ENCODE measurements at places on chromosomes 1 and 21.

GRCh38 chr1:54547601-54548388, at the start of gene ACOT11:
Gene ACOT11 (plus strand): TSS chr1:54548228. CDS start chr1:54548310, 82 bp downstream.
- DNase-seq, result no peak

GRCh38 chr1:203898458-203899352, 37.3 kb downstream of the SNRPE start:
- DNase-seq, result no peak

- no peak for DNase-seq
These were observed 38.9 kb downstream of the ALG14 start for GRCh38 chr1:95033843-95034242.

- DNase-seq, result no peak
These were observed 97.6 kb downstream of the APP start for GRCh38 chr21:26072666-26073615.

- no peak for DNase-seq
These were observed 2.2 kb upstream of the CLCA2 start for GRCh38 chr1:86421601-86422280.

DNA sequence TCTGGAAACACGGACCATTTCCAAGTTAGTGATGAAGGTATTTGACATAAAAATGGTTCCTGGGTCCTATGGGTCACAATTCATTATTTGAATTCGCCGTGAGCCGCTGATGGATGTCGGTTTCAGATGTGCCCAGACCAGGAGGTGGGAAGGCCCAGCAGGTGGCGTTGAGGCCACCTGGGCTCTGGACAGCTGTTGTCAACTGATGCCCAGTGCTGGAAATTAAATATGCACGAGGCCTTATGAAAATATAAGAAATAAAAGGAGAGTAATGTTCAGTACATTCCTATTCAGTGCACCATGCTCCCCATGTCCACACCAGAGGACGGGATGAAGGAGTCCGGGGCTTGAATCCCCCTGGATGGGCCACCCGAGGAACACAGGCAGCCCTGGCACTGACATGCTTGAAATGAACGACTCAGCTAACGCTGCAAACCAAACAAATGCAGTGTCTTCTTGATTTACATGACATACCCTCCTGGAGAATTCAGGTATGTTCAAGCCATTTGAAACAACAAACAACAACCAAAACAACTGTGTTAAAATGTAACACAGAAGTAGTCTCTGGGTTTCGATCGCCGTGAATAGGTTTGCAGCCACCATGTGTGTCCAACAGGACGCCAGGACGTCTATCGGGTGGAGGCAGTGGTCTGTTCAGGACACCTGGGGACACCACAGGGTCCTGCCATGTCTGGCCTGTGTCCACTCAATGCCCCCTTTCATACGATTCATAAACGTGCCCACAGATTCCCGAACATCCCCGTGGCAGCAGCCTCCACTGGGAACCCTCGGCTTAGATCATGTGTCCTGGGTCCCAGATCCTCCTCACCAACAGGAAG, 6.1 kb downstream of the TFF3 start:
- no peak for DNase-seq

GRCh38 chr1:74343216-74343615, 108.0 kb downstream of the TNNI3K start:
- no peak for DNase-seq

GRCh38 chr1:244995602-244996400, 131.5 kb upstream of the HNRNPU start:
- DNase-seq, result no peak

GRCh38 chr1:40922969-40923368, 56.5 kb upstream of the CTPS1 start:
- no peak for DNase-seq

DNA sequence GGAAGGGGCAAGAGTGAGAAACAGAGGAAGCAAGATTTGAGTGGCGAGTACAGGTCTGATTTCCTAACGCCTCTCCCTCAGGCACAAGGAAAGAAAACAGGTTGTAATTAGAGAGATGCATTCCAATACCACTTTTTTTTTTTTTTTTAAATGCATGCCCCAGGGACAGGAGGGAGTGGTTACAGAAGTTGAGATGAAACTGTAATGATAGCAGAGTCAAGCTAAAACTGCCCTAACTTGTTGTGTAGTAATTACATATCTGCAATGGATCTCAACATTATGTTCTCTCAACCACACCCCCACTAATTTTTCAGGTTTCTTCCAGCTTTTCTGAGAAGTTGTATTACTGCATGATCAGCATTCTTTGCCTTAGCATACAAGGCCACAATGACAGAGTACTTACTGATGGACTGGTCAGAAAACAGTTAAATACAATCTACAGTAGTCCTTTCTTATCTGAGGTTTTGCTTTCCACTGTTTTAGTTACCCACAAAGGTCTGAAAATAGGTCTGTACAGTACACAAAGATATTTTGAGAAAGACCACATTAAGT, 5.5 kb downstream of the ETV3 start:
- no peak for DNase-seq

DNA sequence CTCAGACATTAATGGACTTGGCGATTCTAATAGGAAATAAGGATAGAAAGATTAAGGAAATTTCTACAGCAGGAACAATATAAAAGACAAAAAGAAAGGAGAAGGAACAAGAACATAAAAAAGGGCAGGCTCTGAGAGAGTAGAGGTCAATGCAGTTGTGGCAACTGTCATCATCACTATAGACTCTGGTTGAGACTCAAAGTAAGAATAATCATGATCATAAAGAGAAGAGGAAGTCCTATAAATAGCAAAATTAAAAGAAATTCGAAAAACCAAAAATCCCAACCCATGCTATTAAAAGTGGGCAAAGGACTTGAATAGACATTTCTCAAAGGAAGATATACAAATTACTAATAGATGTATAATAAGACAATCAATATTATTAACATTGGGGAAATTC, 14.4 kb upstream of the XCL1 start:
- no peak for DNase-seq

GRCh38 chr1:26059906-26060305, 7.5 kb downstream of the TRIM63 start:
- DNase-seq, result no peak

- no peak for DNase-seq
These were observed 40.9 kb upstream of the SIK1 start for GRCh38 chr21:43467785-43468184.

DNA sequence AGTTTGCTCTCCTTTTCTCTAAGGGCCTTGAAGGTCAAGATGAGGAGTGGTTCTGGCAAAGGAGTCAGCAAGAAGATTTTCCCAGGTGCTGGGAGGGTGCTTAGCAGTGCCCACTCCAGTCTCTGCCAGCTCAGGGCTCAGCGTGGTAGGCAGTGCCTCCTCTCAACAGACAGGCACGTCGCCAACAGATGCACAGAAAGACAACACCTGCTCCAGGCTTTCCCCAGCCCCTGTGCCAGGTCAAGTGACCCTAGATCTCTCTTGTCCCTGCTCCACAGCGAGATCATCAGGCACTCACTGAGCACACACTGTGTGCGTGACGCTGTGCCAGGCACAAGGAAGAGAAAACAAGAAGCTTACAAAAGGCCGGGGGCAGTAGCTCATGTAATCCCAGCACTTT, 86.0 kb downstream of the CASZ1 start:
- no peak for DNase-seq

DNA sequence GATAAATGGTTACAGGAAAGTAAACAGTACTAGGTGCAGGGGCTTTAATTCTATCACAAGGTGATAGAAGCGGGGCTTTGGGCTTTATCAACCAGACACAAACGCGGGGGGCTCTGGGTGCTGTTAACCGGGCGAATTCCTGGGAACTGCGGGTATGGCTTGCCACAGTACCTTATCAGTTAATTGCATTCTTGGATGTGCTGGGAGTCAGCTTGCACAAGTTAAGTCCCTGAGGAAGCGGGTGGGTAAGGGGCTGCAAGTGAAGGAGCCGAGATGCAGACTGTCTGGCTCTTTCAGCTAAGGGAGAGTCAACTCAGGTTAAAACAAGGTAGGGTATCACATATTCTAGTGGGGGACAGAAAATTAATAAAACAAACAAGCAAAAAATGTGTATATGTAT, 661 bp downstream of the GBP4 start:
- DNase-seq, result no peak

DNA sequence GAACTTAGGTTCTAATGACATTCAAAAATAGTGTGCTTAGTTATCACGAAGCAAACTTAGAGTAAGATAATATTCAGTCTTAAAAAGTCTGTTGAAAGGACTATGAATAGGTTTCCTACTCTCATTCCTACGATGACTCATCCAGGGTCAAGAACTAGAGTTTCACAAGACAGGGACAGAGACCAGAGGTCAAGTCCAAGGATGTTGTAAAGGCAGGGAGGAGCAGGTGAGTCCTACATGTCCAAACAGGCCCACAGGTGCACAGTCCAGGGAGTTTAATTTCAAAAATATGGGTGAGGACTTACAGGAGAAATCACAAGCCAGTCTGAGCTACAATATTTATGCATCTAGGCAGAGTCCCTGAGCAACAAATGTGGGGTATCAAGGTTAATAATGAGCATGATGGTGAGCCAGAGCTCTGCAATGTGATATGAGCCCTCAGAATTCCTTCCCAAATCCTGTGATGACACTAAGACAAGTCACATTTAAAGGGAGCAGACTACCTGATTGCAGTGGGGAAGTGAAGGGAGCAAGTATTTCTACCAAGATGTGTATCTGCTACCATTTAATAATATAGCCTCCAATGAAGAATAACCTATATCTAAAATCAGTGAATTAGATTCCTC, 100.0 kb upstream of the NRIP1 start:
- DNase-seq, result no peak

DNA sequence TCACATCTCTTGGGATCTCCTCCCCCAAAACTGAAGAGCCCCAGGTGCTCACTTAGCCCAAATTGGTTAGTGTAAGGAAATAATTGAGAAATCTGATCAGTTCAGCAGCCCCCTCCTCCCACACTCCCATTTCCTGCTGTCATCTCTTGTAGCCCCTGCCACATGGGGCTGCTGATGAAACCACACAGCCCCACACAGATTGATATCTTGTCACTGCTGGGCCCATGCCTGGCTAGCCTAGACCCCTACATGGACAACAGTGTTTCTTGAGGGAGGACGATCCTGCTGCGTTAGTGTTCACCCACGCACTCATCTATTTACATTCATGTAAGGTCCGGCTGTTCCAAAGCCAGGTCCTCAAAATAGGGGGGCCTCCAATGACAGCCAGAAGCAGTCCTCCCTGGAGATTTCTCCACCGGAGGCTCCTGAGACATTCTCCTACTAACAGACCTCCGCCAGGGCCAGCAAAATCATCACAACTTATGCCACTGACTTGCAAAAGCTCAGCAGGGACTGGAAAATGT, 23.9 kb upstream of the RXRG start:
- DNase-seq, result no peak

DNA sequence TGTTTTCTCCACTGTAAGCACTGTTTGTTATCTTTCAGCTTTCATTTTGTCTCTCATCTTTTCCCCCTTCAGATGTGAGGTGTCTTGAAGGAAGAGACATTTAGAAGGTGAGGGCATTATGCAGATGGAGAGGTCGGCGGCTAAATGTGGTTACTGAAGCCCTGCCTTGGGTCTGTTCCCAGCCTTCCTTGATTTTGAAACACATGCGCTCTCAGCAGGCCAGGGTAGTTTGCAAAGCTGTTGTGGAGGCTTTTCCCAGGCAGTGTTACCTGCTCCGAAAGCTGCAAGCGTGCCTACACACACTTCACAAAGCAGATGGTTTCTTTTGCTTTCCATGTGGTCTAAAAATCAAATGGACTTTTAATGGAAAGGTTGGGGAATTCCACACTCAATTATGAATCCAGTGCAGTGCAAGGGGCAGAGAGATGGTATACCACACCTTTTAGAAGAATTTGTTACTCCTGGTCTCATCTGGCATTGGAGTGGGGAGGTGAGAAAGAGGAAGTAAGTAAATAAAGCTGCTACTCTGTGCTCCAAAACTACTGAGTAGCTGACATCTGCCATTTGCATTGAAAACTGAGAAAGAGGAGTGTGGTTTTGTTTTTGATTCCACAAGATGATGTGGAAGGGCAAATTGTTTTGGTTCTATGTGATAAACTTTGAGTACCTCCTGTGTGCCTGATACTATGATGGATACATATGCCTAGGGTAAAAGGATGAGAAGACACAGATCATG, 91.9 kb downstream of the NFIA start:
- no peak for DNase-seq

- DNase-seq, result no peak
These were observed 80.3 kb upstream of the CAMK1G start for GRCh38 chr1:209503196-209503595.

DNA sequence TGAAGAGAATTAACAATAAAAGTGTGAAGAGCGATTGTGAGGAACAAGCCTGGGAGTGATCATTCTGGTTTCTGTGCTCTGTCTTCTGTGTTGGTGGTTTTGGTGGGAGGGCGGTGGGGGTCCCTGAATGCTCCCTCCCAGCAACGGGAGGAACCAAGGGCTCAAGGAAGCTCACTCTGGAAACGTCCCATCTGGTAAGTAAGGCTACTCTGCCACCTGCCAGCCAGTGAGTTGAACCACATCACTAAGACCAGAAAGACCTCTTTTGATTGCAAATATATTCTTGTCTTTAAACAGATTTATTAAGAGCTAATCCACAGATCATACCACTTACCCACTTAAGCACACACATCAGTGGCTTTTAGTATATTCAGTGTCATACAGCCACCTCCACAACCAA, 125.0 kb downstream of the PRDM2 start:
- no peak for DNase-seq

- no peak for DNase-seq
These were observed 16.5 kb upstream of the PKP1 start for GRCh38 chr1:201266774-201267173.

GRCh38 chr1:905071-905749, 18.5 kb upstream of the SAMD11 start:
- DNase-seq, result no peak

DNA sequence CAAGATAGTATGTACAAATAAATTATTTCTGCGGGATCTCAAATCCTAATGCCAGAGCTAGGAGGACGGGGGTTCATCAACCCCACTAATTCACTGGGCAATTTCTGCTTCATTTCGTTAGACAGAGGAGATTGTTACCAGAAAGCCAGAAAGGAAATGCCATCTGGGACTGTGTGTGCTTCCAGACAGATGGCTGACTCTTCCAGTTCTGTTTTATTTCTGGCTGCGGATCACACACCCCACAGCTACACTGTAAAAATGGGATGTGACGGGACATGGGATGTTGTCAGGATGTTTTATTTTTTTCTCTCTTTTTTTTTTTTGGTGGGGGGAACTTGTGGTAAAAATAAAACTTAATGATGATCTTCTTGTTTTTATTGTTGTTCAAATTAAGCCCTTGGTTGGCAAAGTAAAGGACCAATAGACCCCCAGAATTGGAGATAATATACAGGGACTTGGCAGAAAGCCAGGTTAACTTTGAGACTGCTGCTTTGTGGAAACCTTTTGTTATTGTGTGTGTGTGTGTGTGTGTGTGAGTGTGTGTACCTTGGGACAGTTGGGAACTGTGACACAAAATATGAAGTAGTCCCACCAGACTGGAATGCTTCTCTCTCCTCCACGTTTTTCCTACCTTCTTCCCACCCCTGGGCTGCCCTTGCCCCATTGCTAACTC, 114.5 kb downstream of the NUF2 start:
- DNase-seq, result no peak

- no peak for DNase-seq
These were observed 202.1 kb downstream of the KAZN start for GRCh38 chr1:14800500-14801076.

- DNase-seq, result no peak
These were observed 275.2 kb upstream of the C1orf105 start for GRCh38 chr1:172145231-172145651.

Measured in effector memory CD4-positive, alpha-beta T cell (primary cell).